ENCODE measurements at places on chromosomes 11 and 22. TPM values are rescaled to one million over a fixed set of nuclear protein-coding genes. Genes with fewer than 3 reads are reported as not detected.
A peak's percentile ranks its signal among the peaks of the same experiment; 100 is the strongest.

The KIF18A gene
- not detected for total RNA-seq

- no peaks in the 10 kb centered on the region for H3K36me3 ChIP-seq
- H3K27ac ChIP-seq = peak overlapping the region; percentile 98
- H3K27me3 ChIP-seq = no peaks in the 10 kb centered on the region
- no peak for DNase-seq
Observed at GRCh38 chr22:46072981-46073682, 77.2 kb upstream of the PPARA start.

- no peak overlapping the region for H3K4me3 ChIP-seq
- no peaks in the 10 kb centered on the region for H3K36me3 ChIP-seq
- H3K27me3 ChIP-seq = no peaks in the 10 kb centered on the region
- H3K4me1 ChIP-seq = no peaks in the 10 kb centered on the region
Observed at GRCh38 chr11:22454461-22455090, 116.4 kb downstream of the SLC17A6 start.

The INS gene
- not detected for total RNA-seq

DNA sequence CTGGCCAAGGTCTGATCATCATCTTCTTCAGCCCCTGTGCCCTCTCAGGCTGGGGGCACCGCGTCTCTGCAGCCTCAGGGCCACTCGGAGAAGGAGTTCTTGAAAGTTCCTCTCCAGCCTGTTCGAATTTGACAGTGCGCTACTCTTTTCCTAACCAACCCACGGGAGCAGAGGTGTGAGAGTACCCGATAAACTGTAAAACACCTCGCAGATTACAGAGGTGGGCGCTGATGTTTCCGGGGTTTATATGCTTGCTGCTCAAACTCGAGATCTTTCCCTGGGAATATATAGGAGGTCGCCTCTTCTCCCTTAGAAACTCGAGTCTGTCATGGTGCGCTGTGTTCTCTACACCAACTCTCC lies 515 bp downstream of the CTR9 start:
- H3K36me3 ChIP-seq = peaks cover 4% of the 10 kb centered on the region
- H3K27me3 ChIP-seq = no peaks in the 10 kb centered on the region
- H3K4me1 ChIP-seq = peaks cover 10% of the 10 kb centered on the region
- no peak for DNase-seq
- H3K27ac ChIP-seq = peak overlapping the region; percentile 90
- peak overlapping the region; percentile 89 for H3K4me3 ChIP-seq

- DNase-seq = no peak
- no peak overlapping the region for H3K4me3 ChIP-seq
Observed at GRCh38 chr11:20474176-20474881, 86.8 kb downstream of the PRMT3 start.

DNA sequence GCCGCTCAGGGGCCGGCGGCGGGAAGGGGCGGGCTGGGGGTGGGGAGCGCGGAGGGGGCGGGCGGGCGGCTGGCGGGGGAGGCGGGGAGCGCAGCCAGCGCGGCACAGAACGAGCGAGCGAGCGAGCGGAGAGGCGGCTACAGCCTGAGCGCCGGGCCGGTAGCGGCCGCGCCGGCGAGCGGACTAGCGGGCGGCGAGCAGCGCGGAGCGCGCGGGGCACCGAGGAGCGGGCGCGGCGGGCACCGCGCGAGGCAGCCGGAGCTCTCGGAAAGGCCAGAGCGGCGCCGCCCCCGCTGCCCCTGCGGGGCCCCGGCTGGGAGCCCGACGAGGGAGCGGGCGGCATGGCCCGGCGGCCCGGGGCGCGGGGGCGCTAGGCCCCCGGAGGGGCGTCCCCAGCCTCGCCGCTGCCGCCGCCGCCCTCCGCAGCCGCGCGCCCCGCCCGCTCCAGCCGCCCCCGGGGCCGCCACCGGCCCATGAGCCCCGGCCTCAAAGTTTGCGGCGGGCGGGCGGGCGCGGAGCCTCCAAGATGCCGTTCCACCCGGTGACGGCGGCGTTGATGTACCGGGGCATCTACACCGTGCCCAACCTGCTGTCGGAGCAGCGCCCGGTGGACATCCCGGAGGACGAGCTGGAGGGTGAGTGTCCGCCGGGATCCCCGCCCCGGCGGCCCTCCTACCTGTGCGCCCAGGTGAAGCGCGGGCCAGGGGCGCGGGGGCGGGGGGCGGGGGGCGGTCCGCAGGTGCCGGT lies at the start of gene CABP7:
Gene CABP7, plus strand, starts transcription at position 105 of the 747 bp plus-strand sequence. Its CDS starts 422 bp downstream, at position 527.
- H3K27ac ChIP-seq = no peak within 1 kb of the TSS
- no peak for DNase-seq
- no peaks in the 10 kb centered on the region for H3K36me3 ChIP-seq
